ENCODE measurements at places on chromosomes 1 and 21.
A peak's percentile ranks its signal among the peaks of the same experiment; 100 is the strongest.

DNA sequence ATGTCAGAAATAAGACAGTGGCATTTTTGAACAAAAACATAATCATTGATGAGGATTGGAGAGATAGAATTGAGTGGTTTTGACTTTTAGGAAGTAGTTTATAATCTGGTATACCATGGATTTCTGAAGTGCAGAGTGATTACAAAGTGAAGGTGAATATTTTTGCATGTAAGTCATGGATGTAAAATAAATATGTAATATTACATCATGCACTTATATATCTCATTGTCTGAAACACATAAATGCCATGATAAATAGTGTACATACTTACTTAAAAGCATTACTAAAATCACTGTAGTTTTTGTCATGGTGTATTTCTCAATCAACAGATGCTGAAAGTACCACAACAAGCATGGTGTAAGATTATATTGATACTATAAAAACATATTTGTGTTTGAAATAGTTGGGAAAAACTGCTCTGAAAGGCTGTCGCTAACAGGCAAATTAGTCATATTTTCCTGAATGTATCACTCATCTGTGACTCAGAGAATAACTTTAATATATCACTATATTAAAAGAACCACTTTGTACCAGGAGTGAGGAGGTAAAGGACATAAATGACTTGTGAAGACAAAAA lies 24.8 kb upstream of the RGS18 start:
- DNase-seq, result no peak

GRCh38 chr1:53088616-53089300 lies 26.7 kb downstream of the PODN start:
- DNase-seq, result no peak

GRCh38 chr1:233543338-233544255 lies 70.3 kb upstream of the KCNK1 start:
- DNase-seq, result peak; percentile 9

- no peak for DNase-seq
These were observed 30.8 kb downstream of the ASB17 start for GRCh38 chr1:75901371-75901770.

- DNase-seq, result no peak
These were observed 488 bp downstream of the SLC35D1 start for GRCh38 chr1:67053535-67053784.

- no peak for DNase-seq
These were observed 245.9 kb upstream of the PLD5 start for GRCh38 chr1:242770366-242770765.

DNA sequence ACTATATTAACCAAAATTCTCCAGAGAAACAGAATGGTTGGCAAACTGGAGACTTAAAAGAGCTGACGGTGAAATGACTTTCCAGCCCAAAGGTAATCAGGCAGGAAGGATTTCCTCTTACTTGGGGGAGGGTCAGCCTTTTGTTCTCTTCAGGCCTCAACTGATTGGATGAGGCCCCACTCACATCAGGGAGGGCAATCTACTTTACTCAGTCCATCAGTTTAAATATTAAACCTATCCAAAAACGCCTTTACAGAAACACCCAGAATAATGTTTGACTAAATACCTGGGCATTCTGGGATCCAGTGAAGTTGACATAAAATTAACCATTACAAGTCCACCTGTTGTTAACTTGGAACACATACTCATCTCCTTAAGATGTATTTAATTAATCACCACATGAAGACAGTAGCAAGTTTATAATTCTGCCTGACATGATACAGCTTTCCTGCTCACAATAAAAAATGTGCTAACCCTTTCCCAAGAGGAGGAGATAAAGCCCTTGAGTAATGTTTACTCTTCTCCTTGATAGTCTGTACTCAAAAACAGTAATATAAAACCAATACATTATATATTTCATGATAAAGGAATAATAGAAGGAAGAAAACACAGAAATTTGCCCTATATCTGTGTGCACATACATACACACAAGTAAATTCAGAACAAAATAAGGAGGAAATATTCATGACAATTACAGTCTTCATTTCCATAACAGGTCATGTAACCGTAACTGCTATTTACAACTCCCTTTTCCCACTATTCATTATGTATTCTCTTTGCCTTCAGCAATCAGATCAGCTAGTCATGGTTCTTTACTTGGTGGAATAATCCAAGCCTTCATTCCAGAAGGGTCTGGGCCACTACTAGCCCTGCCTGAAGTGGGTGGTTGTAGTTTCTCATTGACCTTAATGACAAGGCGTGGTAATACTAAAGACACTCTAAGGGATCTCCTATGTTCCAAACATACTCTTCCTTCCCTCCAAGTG lies 107.5 kb upstream of the RUNX1 start:
- no peak for DNase-seq

GRCh38 chr1:17494114-17494729 lies 45.3 kb upstream of the ARHGEF10L start:
- peak; percentile 16 for DNase-seq

DNA sequence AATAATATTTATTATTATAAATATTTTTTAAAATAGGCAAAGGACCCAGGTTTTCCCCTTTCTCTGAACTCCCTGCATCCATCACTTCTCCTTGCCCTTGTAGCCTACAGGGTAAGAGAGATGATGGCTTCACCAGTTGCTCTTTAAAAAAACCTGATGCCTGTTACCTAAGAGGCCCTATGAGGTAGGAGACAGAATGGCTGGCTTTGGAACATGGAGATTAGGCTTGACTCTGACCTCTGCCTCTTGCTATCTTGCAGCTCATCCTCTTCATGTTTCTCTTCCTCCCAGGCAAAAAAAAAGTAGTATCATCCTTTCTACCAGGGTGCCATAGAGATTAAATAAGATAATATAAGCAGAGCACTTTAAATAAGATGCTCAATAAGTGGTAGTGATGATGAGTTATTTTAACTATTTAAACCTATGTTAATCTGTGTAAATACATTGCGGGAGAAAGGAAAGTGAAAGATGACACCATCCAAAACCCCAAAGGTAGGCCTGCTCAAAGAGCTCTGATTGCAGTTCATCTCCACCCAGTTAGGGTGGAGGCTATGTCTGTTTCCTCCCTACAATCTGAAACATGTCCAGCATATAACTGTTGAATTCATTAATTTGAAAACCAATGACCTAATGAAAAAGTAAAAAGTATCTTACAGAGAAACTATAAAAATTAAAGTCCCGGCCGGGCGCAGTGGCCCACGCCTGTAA lies 51.8 kb downstream of the RGS2 start:
- no peak for DNase-seq

DNA sequence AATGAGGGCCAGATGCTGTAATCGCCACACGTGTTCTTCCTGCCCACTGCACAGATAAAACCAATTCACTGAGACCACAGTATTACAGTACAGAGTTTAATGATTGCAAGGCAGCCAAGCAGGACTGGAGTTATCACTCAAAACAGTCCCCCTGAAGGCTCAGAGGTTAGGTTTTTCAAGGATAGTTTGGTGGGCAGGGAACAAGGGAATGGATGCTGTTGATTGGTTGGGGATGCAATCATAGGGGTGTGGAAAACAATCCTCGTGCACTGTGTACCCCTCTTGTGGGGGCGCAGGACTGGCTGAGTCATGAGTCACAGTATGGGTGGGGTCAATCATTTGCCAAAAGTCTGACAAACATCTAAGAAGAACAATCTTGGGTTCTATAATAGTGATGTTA lies 12.4 kb upstream of the USP1 start:
- no peak for DNase-seq

Data from hypothalamus (tissue), 51 donors.